Suppressor macrophage treated with lipopolysaccharide for 4 hours (primary cell): ENCODE measurements at places on chromosomes 1 and 21.

- no peak for DNase-seq
Observed at GRCh38 chr1:184840596-184840995, 85.9 kb upstream of the EDEM3 start.

- DNase-seq = peak; percentile 2
Observed at GRCh38 chr1:2953688-2954285, 67.5 kb upstream of the ACTRT2 start.

- no peak for DNase-seq
Observed at GRCh38 chr21:46557469-46557868, 47.4 kb downstream of the S100B start.

- no peak for DNase-seq
Observed at GRCh38 chr21:39350094-39351005, 1.5 kb upstream of the HMGN1 start.

DNA sequence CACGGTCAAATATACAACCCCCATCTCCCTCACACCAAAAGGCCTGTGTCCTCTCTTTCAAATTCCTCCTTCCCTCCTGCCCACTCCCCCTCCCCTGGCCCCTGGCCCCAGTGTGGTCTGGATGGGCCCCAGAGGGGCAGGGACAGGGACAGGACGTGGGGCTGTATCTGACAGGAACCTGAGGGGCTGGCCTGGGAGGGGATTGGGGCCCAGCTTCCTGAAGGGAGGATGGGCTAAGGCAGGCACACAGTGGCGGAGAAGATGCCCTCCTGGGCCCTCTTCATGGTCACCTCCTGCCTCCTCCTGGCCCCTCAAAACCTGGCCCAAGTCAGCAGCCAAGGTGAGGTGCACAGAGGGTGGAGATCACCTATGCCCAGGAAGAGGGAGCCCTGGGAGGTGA lies at the start of gene MPL:
MPL (plus strand) TSS at position 231 of the 400 bp plus-strand sequence; CDS start at position 262, 31 bp downstream.
- DNase-seq = no peak

- no peak for DNase-seq
Observed at GRCh38 chr1:197595304-197595904, 179.9 kb downstream of the DENND1B start.

DNA sequence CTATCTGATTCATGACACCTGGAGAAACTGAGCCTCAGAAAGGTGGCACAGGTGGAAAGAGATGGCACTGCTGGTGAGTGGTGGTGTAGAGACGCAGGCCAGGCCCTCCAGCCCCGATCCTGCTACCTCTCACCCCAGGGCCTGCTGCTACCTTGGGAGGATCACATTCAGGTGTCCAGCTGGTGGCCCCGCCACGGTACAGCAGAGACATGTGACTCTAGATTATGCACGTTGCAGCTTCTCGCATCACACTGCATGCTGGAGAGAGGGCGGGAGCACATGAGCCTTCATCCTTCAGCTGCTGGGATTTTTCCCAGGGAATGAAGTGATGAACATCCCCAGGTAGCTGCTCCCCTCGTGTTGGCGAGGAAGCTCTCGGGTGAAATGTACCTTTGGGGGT lies 32.9 kb downstream of the KAZN start:
- no peak for DNase-seq

GRCh38 chr1:152003846-152004442 lies 10.3 kb upstream of the S100A10 start:
- no peak for DNase-seq

- DNase-seq = no peak
Observed at GRCh38 chr1:117093091-117093534, 28.4 kb downstream of the TRIM45 start.

- DNase-seq = no peak
Observed at GRCh38 chr1:228338521-228339051, 68.0 kb downstream of the TRIM11 start.
